ENCODE measurements at places on chromosomes 6 and 20. TPM values are rescaled to one million over a fixed set of nuclear protein-coding genes. Genes with fewer than 3 reads are reported as not detected.

RAET1G gene
- 1.5 TPM for total RNA-seq

GRCh38 chr6:44219815-44220784 is 3.3 kb upstream of the SLC29A1 start:
- no peak for DNase-seq

- no peak for DNase-seq
Observed at GRCh38 chr6:119129148-119129967, 50.9 kb upstream of the FAM184A start.

DNA sequence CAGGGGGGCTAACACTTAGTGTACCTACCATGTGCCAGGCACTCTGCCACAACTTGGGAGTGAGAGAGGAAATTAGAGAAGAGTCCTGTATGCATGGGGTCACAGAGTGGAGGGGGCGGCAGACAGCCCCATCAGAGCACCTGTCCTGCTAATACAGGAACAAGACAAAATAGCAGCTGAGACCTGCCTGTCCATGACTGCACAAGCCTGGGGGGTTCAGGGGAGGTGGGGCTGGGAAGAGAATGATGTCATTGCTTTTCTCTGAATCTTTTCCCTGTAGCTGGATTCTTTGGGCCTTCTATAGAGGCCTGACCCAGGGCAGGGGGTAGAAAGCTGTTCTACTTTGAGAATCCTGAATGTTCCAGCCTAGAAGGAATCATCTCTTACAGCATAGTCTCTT is 37.4 kb downstream of the FOXP4 start:
- no peak for DNase-seq

GRCh38 chr20:44461803-44462174 is 13.9 kb upstream of the TTPAL start:
- no peak for DNase-seq

- DNase-seq, result no peak
Observed at GRCh38 chr20:39036851-39037250, 74.7 kb downstream of the DHX35 start.

All from osteoblast (primary cell).